Left hindlimb (tissue), 1 donor: ENCODE measurements at places on chromosomes 6 and 20.

GRCh38 chr6:5068153-5068751, 16.9 kb upstream of the PPP1R3G start:
- DNase-seq: no peak

- no peak for DNase-seq
Measured at GRCh38 chr6:109768485-109768884, 77.4 kb downstream of the FIG4 start.

DNA sequence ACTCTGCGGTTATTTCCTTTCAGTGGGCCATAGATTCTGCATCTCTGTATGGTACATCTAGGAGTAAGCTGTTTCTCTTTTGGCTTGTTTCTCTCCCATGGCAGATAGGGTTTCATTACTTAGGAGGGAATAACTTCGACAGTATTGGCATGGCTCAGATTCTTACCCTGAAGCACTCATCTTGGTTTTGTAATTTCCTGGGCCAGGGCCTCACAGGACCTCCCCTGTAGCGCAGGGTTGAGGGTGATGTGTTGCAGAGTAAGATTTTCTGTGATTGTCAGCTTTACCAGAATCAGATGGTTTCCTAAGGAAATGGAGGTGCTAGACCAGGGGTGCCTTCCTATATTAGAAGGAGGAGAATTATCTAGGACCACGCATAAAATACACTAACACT, 78.3 kb downstream of the STXBP5 start:
- no peak for DNase-seq

DNA sequence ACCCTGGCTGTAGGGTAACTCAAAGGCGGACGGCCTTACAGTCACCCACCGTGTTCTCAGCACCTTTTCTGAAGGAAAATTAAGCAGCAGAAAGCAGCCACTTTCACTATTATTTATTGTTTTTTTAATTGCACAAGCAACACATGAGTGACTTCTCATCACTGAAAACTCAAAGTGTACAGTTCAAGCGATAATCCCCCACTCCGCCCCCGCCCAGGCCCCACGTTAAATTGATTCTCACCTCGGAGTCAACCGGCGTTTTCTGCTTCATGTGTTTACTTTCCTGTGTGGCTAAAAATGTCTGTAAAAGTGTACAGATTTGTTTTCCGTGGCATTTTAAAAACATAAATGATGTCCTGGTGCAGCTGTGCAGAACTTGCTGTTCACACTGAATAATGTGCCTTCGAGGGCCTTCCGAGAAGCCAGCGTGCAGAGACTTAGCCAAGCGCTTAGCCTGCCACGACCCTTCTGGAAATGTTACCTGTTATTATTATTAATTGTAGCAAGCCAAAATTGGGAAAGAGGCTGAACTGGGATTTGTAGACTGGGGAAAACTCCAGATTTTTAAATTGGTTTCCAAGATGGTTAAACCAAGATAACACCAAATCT, 335.7 kb downstream of the CDH4 start:
- no peak for DNase-seq
